ENCODE measurements at places on chromosomes 1 and 21.

DNA sequence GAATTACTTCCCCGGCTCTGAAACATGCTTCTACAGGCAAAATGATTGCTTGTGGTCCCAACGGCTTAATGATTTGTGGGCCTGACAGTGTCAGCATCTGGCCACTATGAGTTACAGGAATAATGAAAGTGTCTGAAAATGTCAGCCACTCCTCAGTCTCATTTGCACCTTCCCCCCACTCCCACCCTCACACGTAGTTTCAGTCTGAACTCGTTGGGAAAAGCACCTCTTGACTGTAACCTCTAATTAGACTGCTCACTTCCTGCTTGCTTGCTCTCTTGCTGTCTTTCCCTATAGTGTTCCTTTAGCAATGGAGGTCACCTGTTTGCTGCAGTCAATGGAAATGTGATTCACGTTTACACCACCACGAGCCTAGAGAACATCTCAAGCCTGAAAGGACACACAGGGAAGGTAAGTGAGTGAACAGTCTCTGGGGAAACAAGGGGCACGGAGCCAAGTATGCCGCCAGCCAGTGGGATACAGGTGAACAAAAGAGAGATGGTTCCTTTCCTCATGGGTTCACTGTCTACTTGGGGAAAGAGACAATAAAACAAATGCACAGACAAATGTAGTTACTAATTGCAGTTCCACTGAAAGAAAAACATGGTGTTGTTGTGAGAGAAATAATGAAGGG, 27.1 kb downstream of the CFAP57 start:
- no peak for DNase-seq

DNA sequence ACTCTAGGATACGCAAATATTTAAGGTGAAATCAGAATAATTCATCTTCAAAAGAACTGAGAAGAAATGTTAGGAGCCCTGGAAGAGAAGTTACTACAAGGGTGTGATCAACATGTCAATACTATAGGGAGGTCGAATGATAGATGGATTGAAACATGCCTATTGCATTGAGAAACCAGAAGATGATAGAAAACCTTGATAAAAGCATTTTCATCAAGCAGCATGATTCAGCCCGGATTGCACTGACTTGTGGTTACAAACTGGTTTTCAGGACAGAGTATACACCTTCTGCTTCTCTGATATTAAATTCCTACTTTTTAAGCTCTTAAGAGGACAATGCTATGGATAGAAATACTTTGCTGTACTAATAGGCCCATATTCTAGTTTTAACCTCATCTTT, 164.2 kb downstream of the FMN2 start:
- no peak for DNase-seq

GRCh38 chr1:1430114-1430982, 5.1 kb upstream of the VWA1 start:
- DNase-seq, result no peak

DNA sequence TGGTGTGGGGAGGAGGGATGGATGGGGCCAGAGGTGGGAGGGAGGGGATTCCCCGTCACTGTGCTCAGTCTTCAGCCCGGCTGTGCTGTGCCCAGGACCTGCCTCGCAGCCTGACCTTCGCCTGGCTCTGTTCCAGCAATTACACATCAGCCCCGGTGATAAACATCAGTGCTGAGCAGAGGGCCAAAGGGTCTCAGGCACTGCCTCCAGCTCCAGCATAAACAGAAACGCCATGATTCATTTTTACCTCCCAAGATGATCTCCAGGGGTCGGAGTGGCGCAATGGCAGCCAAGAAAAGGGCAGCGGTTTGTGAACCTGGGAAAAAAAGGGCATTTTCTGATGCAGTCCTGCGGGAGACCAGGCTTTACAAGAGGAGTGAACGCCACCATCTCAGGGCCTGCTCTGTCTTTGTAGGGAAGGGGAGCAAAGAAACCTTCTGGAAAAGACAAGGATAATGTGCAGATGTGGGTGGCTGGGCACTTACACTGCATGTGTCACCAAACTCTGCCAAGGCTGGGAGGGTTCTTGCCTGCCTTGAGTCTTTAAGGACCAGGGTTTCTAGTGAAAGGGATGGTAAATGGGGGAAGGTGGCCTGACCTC, 28.1 kb downstream of the SHISA4 start:
- no peak for DNase-seq

DNA sequence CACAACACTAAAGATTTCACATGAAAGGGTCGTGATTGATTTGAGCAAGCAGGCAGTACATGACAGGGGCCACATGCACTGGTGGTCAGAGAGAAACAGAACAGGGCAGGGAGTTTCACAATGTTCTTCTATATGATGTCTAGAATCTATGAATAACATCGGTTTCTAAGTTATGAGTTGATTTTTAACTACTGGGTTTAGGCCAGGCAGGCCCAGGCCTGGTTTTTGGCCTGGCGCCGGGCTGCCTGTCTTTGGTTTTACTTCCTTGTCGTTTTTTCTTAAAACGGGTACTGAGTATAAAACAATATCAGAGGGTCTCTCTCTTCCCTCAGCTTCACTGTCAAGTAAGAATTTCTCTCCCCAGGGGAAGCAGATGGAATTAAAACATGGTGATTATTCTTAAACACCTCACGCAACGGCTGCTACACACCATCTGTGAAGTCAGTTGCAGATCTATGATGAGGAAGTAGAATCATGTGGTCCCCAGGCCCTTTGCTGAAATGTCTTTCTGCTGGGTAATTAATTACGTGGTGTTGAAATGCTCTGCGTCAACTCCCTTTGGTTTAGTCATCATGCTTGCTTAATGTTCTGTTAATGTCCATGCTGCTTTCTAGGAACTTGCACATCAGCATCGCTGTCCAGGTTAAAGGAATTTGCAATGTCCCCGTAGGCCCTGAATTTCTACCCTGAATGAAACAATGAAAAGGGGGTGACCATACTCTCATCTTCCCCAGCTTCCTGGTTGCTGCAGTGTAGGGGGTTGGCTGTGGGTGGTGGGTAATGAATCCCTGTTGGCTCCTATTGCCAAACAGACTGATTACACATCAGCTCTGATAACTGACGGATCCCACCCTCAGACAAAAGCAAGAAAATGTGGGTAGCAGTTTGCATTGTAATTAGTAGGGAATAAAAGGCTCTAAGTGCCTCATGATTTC, 70.3 kb downstream of the SERINC2 start:
- no peak for DNase-seq

- DNase-seq, result no peak
Observed at GRCh38 chr1:229896861-229897260, 170.2 kb upstream of the GALNT2 start.

GRCh38 chr1:34806396-34806795, 13.6 kb downstream of the GJA4 start:
- DNase-seq, result no peak

GRCh38 chr1:27033043-27033746, 20.5 kb upstream of the TENT5B start:
- no peak for DNase-seq

DNA sequence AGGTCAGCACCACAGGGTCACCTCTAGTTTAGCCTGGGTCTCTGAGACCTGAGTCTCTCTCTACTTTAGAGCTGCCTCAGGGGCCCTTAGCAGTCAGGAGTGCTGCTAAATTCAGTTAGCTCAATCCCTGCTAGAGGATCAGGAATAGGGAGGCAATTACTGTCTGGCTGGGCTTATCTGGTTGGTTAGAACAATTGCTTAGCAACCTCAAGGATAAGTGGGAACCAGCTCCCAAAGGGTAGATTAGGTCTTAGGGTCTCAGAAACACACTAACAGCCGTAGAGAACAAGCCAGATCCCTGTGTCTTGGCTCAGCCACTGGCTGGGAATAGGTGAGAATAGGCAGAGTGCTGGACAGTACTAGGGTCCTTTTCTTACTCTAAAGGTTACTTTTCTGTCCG, 7.7 kb downstream of the PM20D1 start:
- DNase-seq, result no peak

DNA sequence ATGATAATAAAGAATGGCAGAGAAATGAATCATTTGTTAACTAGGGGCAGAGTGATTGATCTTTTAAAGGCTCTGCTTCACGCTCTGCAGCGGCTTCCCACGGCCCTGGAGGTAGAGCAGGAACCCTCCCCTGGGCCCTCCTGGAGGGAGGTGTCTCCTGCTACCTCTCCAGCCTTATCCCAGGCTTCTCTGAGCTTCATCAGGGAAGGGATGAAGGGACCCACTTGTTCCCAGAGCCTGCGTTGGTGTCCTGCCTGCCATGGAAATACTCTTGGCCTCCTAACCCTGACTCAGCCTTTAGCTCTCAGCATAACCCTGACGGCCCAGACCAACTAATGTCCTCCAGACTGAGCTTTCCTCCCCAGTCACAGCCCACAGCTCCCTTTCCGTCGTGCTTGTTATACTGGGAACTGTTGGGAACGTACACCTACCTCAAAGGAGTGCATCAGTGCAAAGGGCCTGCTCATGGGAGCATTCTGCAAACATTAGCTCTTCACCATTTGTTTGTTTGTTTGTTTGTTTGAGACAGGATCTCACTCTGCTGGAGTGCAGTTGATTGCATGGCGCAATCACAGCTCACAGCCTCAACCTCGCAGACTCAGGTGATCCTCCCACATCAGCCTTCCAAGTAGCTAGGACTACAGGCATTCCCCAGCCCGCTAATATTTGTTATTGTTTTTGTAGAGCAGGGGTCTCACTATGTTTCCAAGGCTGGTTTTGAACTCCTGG, 17.4 kb upstream of the HNRNPU start:
- DNase-seq, result no peak
